ENCODE measurements at places on chromosomes 6 and 20. TPM values are rescaled to one million over a fixed set of nuclear protein-coding genes. Genes with fewer than 3 reads are reported as not detected.

Gene LKAAEAR1
- 0.48 TPM for total RNA-seq

Gene RIN2
- total RNA-seq: 0.57 TPM

Gene SLC24A3
- total RNA-seq: not detected

Gene PAK1IP1
- 16.9 TPM for total RNA-seq

Gene BNIP5
- not detected for total RNA-seq

Gene HEY2
- not detected for total RNA-seq

Gene FAM135A
- 9.4 TPM for total RNA-seq

Gene KHDC1
- 2.9 TPM for total RNA-seq

Gene SLC17A1
- not detected for total RNA-seq

Gene SAPCD1
- total RNA-seq: 2.3 TPM

Gene APCDD1L
- not detected for total RNA-seq

Gene WFDC10B
- total RNA-seq: not detected

Gene VGLL2
- total RNA-seq: not detected

Gene OPN5
- total RNA-seq: not detected

- no peak for DNase-seq
Measured at GRCh38 chr6:166379800-166380199, 2.9 kb downstream of the MPC1 start.

DNA sequence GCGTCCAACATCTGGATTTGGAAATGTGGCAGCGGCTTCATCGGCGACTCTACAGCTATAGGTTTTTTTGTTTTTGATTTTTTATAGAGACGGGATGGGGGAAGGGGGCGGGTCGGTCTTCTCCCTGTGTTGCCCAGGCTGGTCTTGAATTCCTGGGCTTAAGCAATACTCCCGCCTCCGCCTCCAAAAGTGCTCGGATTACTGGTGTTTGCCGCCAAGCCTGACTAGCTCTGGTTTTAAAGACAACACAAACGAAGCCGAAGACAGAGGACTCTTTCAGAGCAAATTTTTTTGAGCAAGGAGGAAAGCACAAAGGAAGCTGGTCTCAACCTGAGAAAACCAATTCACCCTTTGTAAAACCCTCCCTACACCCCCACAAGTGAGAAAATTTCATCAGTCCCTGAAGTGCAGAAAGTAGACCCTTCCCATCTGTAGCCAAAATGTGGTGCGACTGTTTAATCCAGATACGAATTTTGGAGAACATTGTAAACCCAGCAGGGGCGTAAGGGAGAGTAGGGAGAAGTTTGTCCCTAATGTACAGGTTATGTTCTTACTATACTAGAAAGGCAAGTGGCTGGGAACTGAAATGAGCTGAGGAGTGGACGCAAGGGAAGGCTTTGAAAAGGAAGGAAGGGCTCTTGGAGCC, 185.9 kb downstream of the TRIM27 start:
- DNase-seq: no peak

GRCh38 chr6:29502597-29502996, 14.8 kb upstream of the MAS1L start:
- DNase-seq: no peak

DNA sequence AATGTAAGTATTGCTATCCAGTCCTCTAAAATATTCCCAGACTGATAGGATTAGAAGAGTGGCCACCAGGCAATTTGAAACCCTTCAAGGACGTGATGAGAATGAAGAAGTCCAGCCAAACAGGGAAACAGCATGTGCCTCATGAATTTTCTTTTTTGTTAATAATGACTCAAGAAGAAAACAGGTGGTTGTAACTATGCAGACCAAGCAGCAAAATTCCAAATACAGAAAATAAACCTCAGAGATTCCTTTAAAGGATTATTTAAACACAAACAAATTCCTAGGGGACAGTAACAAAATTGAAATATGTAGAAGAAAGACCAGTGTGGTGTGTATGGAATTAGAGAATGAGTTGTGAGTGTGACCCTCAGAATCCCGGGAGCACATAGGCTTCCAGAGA, 239.2 kb downstream of the KCNQ5 start:
- no peak for DNase-seq

GRCh38 chr6:72212686-72213085, 326.3 kb downstream of the RIMS1 start:
- no peak for DNase-seq

DNA sequence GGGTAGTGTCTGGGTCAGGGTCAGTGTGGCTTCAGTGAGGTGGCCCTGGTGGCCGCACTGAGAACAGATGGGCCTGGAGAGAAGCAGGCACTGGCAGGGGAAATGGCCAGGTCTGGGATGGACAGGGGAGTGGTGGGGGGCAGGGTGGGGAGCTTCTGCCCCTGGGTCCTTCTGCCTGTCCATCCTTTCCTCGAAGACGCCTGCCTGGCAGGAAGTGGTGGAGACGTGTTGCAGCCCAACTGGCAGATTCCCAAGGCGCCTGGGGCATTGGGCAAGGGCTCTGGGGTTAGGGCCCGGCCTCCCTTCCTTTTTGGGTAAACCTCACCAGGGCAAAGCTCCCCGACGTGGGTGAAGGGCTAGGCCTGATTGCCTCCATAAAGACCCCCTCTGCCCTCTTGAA, 10.4 kb downstream of the SRC start:
- DNase-seq: no peak

GRCh38 chr6:20631549-20631924, 97.3 kb downstream of the CDKAL1 start:
- DNase-seq: no peak

GRCh38 chr6:18314317-18314997, 50.1 kb upstream of the DEK start:
- DNase-seq: no peak

GRCh38 chr20:1267161-1267560, 1.1 kb downstream of the SNPH start:
- no peak for DNase-seq

DNA sequence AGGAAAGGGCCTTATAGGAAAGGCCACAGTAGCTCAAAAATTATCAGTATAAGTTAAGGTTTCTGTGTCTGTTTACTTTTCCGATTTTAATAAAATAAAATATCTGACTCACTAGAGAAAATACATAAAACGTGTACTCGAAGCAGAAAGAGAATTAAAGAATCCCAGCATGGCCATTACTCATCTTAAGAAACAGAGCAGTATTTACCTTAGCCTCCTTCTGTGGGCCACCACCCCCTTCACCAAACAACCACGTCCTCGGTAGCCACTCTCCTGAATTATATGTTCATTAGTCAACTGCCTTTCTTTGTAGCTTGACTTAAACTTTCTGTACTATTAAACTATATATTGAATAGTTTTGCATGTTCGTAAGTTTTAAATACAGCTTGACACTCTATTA, 72.2 kb upstream of the SPTLC3 start:
- DNase-seq: no peak

- DNase-seq: no peak
Measured at GRCh38 chr6:33665957-33666356, 44.8 kb downstream of the ITPR3 start.

GRCh38 chr6:105116150-105116549, 63.7 kb downstream of the POPDC3 start:
- DNase-seq: no peak

- DNase-seq: no peak
Measured at GRCh38 chr6:64258752-64259151, 623.1 kb downstream of the PHF3 start.

- no peak for DNase-seq
Measured at GRCh38 chr20:15476781-15477180, 1096.5 kb downstream of the KIF16B start.

GRCh38 chr20:44811150-44811685, 872 bp upstream of the RIMS4 start:
- no peak for DNase-seq

DNA sequence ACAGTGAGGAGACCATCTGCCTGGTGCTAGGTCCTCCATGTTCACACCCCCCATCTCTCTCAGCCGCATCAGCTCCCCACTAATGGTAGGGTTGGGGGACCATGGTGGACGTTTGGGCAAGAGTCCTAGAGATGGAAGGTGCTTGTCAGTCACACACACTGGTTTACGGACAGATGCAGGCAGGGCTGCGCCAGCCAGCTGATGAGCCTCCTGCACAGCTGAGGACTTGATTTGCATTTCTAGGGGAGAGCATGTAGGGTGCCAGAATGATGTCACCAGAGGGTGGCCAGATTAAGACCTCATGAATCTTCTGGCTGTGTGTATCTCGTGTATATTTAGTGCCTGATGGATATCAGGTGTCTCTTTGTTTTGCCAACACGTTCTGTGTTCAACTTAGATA, 28.6 kb downstream of the CST8 start:
- no peak for DNase-seq

GRCh38 chr6:13929196-13929595, 4.4 kb downstream of the RNF182 start:
- DNase-seq: no peak

DNA sequence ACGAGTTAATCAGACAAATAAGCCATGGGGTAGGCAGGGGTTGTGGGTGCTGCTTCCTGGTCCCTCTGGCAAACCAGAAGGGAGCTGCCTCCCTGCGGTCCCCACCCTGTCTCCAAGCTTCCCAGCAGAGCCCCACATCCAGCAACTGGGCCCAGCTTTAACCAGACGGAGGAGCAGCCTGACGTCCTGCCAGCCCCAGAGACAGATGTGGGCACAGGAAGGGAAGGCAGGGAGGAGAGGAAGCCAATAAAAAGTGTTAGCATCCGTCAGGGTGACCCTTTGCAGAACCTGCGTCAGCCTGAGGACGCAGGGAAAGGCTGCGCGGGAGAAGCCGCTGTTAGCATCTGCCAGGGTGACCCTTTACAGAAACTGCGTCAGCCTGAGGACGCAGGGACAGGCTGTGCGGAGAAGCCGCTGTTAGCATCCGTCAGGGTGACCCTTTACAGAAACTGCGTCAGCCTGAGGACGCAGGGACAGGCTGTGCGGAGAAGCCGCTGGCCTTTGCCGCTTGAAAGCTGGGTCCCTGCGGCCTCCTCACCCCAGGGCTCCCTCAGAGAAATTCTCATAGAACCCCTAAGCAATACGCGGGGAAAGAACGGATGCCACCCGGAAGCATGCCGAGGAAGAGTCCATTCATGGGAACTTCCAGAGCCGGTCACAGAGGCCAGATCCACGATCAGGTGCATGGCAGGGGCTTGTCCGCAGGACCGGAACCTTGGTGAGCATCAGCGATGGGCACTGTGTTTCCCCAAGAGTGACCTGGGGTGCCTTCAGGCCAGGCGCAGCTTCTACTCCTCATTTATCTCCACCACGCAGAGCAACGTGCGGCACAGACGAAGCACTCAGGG, 15.9 kb downstream of the DLL1 start:
- no peak for DNase-seq

DNA sequence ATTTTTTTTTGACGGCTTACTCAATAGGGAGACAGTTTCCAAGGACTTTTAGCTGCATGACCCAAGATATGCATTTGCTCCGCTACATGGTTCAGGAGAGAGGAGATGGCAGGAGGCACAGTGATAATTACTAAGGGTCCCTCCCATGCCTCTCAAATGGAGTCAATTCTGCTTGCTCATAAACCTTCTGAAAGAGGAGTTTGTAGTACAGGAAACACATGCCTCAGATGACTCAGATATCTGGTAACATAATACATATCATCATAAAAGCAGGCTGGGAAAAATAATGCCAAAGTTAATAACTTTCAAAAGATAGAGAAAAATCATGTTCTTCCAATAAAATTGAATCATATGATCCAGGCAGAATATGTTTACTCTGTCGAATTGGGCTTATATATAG, 97.6 kb upstream of the DEFB112 start:
- no peak for DNase-seq

- DNase-seq: no peak
Measured at GRCh38 chr6:10970731-10971130, 73.4 kb downstream of the ELOVL2 start.

GRCh38 chr20:19913349-19913748, 103.8 kb upstream of the NAA20 start:
- DNase-seq: no peak

GRCh38 chr6:34068462-34069044, 77.3 kb downstream of the GRM4 start:
- no peak for DNase-seq

GRCh38 chr6:125213939-125214338, 60.4 kb downstream of the TPD52L1 start:
- no peak for DNase-seq

DNA sequence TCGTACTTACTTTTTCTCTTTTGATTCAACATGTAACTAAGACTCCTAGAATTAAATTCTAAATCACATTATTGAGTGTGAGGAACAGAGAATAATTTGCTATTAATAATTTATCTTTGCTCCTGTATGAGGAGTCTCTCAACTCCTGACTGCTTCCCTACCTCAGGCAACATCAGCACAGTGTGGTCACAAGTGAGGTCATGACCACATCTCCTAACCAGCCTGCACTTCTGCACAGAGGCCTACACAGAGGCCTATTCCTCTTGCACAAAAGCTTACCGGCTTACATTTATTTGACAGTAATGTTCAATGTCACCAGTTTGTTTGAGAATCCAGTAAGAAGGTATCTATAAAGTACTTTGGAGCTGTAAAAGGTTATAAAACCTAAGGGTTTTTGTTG, 637.4 kb upstream of the MARCKS start:
- DNase-seq: no peak

DNA sequence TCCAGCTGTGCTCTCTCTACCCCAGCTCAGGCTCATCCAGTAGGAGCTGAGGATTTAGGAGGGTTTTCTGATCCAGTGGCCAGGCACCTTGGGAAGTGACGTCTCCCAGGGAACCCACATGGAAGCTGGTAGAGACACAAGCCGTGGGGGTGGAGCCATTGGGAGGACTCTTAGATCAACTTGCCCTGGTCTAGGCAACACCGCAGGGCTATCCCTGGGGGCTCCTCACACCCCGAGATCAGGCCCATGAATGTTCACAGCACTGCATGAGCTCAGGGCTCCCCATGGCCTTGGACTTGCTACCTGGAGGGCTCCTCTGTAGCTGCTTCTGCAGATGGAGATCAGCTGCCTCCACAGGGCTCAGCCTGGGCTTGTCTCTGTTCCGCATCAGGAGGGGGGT, 112.1 kb downstream of the CDH4 start:
- no peak for DNase-seq

DNA sequence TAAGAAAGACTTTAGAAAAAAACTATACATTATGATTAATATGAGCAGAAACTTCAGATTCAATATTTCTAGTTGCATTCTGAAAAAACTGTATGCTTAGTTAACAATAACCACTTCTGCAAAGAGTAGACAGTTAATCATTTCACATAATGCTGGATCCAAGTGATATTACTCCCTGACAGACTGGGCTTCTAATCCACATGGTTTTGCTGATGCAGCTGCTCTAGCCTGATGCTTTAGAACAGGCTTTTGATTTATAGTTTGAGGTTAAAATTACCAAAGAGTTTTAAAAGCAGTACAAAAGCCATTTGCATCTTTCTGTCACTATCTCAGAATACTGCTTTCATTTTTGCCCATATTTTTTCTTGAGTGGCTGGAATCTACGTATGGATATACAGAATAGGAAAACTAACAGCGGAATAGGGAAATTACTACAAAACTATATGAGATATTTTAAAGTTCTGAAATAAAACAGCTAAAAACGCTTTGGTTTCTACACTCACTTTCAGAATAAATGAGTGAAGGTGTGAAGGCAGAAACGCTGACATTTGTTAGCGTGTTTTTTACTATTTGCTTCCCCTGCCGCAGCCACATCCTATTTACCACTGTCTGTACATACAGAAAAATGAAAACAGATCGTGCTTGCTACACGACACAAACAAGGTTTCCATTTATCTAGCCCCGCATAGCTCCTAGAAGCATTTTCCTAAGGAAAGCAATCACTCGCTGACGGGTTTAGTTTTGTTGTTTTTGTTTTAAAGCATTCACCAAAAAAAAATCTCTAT, 61.7 kb downstream of the METTL24 start:
- no peak for DNase-seq

Measured in naive thymus-derived CD4-positive, alpha-beta T cell (primary cell).